Effector CD4-positive, alpha-beta T cell (primary cell): ENCODE measurements at places on chromosomes 3 and 15.
A peak's percentile ranks its signal among the peaks of the same experiment; 100 is the strongest.

- DNase-seq, result no peak
Observed at GRCh38 chr3:109137761-109138160, 1.2 kb downstream of the C3orf85 start.

DNA sequence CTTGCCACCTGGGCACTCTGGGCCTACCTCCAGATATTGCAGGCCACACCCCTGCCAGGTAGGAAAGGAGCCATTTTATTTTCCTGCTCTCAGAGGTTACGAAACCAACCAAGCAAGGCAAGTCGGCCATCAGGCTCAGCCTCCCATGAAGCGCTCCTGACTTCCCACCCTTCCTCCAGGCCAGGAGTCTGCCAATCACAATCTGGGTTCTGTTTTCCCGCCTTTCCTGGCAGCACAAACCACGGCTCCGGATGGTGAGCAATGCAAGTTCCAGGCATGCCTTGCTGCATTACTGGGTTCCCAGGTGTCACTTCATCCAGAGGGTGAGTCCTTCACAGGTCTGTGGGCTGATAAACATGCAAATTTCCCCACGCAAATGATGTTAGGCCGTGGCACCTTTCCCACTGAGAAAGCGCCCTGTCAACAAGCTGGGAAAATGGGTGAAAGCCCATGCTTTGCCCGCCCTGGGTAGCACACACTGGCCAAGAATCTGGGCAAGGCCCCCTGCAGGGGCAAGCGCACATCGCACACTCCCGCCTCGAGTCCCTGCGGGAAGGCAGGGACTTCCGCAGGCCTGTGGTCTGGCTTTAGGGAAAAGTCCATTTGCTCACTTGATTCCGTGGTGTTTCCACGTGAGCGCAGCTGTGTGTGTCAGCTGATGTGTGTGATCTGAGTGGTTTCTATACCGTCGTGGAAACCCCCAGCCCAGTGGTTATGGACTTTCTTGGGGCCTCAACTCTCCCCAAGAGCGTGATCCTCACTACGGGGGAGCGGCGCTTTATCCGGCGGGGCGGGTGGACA, 61.6 kb upstream of the RYK start:
- no peak for DNase-seq

- no peak for DNase-seq
Observed at GRCh38 chr15:87689716-87690115, 566.8 kb downstream of the NTRK3 start.

GRCh38 chr3:133408961-133409360, 9.1 kb downstream of the BFSP2 start:
- DNase-seq, result no peak

- DNase-seq, result no peak
Observed at GRCh38 chr3:26560081-26560480, 62.5 kb upstream of the LRRC3B start.

DNA sequence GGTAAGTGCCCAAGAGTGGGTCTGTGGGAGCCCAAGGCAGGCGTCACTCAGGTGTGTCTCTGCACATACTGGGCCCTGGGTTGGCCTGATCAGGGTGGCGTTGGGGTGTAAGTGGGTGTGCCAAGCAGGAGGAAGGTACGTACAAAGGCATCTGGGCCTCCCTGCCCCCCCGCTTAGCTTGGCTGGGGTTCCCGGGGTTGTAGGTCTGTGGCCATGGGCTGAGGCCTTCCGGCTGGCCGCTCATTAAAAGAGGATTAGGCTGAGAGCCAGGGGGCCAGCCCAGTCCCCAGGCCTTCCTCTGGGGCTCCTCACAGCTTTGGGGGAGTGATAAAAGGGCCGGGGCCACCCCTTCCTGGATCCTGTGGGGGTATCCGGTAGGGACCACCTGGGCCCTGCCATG, 13.3 kb downstream of the SEMA3F start:
- no peak for DNase-seq

DNA sequence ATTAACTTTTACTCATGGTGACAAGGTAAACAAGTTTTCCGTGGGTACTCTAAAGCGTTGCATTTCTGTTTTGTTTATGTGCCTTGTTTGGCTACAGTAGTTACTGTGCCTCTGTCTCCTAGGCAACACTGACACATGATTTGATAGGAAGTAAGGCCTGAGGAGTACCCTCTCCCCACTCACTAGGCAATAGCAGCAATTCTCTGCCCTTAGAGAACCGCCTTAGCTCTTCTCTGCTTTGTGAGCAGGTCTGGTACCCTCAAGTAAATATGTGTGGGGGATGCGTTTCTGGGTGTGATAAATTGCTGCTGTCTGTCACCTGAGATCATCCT, at the start of gene IL5RA:
IL5RA (minus strand) TSS at position 76 of the 332 bp plus-strand sequence. CDS start 5,390 bp downstream, outside the sequence.
- DNase-seq, result no peak

GRCh38 chr3:71441217-71441924, 142.2 kb downstream of the FOXP1 start:
- DNase-seq, result no peak

DNA sequence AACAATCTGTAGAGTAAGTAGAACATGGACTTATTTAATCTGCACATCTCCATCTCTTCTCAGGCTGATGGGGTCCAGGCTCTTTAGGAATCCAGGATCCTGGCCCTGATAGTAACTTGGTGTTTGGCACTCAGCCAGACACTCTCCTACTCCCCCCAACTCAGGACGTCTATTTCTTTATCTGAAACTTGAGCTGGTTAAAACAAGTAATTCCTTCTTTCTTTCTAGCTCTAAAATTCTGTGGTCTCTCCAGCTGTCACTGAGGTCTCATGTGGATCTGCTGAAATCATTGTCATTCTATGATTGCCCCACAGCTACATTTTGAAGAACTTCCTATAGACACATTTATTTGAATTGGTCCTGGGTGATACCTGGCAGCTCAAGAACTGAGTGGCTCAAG, 59.0 kb downstream of the TP63 start:
- DNase-seq, result no peak

DNA sequence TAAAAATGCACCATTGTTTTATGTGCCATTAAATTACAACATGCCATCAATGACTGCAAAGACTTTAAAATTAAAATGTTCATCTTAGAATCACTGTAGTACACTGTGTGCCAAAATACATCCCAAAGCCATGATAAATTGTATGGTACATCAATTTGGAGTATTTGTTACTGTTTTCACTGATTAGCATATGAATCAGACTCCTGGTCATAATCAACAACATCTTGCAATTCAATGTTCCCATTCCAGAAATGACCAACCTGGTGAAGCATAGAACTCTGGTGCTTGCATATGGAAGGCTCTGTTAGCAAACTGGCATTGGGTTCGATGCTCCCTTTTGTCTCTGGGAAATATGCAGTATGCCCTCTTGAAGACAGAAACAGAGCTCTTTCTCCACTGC, 22.5 kb downstream of the LYSMD2 start:
- DNase-seq, result no peak

GRCh38 chr3:160226026-160226907, 1.0 kb downstream of the C3orf80 start:
- DNase-seq, result no peak

GRCh38 chr3:127547761-127548605, 42.5 kb downstream of the TPRA1 start:
- peak; percentile 70 for DNase-seq

GRCh38 chr15:63014578-63014977, 28.0 kb upstream of the TPM1 start:
- no peak for DNase-seq

DNA sequence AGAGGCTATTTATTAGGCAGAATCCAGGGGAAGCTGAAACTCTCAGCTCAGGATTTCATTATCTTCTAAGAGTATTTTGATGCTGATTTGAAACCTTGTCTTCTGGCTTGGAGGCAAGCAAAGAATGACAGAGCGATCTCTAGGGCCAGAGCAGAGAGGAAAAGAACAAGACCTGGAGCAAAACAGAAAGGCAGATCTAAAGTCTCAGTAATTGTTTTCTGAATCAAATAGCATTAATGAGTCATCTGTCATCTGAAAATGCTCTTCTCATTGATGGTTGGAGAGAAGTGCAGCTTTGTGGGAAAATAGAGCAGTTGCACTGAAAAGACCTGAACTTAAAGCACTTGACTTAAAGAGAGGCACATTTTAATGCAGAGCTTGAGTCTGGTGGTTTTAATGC, 385.9 kb downstream of the RAP2B start:
- DNase-seq, result no peak

DNA sequence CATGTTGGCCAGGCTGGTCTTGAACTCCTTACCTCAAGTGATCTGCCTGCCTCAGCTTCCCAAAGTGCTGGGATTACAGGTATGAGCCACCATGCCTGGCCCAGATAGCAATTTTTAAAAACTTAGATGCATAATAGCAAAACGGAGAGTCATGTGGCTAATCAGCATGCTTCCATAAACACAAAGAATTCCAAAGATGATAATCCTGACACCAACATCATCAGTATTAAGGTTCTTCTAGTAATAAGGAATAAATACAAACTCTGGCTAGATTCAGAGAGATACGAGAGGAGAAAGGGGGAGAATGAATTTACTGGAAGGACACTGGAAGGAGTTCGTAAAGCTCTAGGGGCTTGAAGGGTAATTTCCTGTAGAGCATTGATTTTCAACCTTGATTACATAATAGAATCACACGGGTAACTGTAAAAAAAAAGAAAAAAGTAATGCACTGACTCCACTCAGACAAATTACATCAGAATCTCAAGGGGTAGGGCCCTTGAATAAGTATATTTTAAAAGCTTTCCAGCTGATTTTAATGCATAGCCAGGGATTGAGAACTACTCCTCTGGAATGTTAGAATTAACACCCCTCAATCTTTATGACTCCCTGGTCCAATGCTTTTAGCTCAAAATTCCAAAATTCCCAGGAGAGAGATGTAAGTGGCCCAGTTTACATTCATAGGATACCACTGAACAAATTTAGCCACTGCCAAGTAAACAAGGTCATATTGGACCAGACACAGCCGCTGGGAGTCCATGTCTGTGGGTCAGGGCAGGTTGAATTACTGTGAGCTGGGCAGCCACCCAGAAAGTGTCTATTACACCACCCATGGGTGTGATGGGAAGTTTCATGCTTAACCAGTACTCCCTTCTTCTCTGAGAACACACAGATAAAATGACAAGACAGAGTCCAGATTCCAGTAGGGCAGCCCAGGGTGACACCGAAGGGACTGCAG, 243.9 kb downstream of the TBL1XR1 start:
- DNase-seq, result no peak

DNA sequence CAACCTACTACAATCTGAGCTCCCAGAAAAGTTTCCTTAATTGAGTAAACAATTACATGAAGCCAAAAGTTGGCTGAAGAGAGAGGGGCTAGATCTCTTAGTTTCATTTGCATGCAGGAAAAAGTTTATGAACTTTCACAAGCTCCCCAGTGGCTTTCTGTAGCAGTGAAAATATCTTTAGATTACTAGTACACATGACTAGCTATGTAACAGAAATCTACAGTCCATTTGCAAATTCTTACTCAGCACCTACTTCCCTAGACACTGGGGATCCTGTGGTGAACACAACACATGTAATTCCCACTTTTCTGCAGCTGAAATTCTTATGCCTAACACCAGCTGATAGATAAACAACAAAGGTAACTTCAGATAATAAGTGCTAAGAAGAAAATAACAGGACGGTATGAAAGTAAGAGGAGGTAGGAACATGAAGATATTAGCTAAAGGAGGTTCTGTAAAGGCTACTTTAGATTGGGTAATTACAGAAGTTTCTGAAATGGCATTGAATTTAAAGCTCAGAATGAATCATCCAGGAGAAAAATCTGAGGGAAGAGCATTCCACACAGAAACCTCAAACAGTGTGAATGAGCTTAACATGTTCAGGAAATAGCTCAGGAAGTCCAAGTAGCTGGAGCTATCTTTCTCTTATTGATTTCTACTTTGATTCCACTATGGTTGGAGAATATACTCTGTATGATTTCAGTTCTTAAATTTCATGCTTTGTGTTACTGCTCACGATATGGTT, 204.8 kb downstream of the MAGI1 start:
- no peak for DNase-seq

DNA sequence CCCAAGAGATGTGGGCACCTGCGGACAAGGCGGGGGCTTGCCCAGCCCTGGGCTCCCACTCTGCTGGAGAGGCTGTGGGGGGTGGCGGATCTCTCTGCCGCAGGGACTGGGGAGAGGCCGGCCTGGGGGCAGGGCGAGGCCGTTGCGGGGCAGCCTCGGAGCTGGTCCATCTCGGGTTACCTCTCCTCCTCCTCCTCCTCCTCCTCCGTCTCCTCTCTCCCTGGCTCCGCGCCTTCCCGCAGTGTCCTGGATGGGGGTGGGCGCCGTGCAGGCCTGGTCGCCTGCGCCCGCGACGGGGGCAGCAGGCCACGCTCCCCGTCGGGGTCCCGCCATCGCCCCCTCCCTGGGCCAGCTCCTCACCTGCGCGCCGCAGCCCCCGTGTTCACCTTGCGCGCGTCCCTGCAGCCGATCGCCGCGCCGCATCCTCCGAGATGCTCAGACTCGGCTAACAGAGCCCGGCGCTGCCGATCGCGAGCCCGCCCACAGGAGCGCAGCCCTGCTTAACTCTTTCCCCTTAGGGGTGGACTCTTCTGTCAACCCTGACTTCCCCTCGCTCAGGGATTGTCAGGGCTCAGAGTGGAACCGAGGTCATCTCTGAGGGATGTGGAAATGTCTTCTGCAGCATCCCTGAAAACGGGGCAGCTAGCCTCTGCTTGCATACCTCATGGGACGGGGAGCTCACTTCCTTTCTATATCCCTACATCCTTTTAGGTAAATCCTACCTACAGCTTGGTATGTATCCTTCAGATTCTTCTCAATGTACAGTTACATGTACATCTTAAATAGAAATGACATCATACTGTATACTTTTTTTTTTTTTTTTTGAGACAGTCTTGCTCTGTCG, at the start of gene PRRT3:
PRRT3 (minus strand) TSS at position 447 of the 844 bp plus-strand sequence. CDS start 2,293 bp downstream, outside the sequence.
- DNase-seq, result peak; percentile 40

DNA sequence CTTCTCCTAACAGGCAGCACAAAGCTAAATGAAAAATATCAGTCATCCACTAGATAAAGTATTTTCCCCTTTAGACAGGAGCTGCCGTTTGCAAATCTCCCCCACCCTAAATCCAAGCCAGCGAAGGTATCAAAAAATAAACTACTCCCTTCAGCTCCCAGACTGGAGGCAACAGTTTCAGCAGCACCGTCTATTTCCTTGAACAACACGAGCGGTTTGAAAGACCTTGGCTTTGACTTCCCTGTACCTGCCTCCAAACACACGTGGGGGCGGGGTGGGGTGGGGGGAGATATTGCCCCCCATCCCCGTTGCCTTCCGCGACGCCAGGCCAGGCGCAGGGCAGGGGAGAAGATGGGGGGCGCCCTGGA, 832 bp upstream of the CACNA1D start:
- no peak for DNase-seq

DNA sequence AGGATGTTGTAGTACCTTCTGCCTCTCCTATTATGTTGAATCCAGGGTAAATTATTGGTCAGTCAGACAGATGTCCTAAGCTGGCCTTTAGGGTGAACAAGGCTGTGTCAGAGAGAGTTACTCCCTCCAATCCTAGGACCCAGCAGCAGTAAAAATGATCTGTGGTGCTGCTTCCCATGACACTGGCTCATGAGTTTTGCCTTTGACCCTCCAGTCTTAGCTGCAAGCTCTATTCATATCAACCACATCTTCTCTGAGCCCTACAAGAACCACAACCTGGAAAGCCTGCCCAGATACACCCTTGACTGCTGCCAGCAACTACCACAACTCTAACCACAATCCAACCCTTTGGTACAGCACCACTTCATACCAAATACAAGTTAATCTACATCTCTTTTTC, 27.2 kb upstream of the PHLDB2 start:
- no peak for DNase-seq

GRCh38 chr3:144502402-144502801, 530.8 kb downstream of the DIPK2A start:
- DNase-seq, result no peak
